Aorta (tissue), 5 donors: ENCODE measurements at places on chromosomes 4 and X. TPM values are rescaled to one million over a fixed set of nuclear protein-coding genes. Genes with fewer than 3 reads are reported as not detected.

GRCh38 chr4:28443801-28444412, 1583.3 kb downstream of the STIM2 start:
- no peaks in the 10 kb centered on the region for H3K27me3 ChIP-seq
- H3K4me3 ChIP-seq = no peak overlapping the region
- H3K36me3 ChIP-seq = no peaks in the 10 kb centered on the region
- H3K4me1 ChIP-seq = no peaks in the 10 kb centered on the region
- no peak overlapping the region for H3K27ac ChIP-seq

The USP17L10 gene
- not detected for total RNA-seq

DNA sequence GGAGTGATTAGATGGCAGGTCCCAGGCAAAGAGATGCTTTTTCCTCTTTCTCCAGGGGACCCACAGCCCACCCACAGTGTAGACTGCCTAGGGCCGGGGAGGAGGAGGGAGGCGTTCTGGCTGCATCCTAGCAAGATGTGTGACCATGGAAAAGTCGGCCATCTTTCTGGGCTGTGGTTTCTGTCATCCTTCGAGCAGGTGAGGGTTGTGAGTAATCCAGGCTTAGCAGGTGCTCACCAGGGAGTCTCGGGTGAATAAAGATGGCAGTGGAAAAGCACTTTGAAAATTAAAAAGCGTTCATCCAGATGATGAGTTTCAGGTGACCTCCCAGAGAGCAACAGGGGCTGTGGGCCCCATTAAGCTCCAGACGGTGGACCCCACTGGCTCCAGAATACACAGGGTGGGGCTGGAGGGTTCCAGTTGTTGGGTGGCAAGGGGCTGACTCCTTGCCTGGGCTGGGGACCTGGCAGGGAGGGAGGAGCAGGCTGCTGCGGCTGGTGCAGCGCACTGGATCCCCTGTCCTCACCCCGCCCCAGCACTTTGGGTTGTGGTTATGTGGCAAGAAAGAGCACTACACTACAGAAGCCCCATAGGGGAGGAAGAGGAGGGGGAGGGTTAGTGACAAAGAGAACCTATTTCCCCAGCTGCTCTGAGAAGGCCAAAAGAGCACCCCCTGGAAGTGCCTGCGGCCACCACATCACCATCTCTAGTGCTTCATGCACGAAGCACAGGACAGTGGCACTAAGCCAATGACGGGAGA, 23.7 kb downstream of the ELF4 start:
- no peaks in the 10 kb centered on the region for H3K36me3 ChIP-seq
- no peak overlapping the region for H3K27ac ChIP-seq
- H3K4me1 ChIP-seq = no peaks in the 10 kb centered on the region
- no peak for DNase-seq
- H3K4me3 ChIP-seq = no peak overlapping the region

The SPATA18 gene
- total RNA-seq = 4.7 TPM

- DNase-seq = no peak
- no peak overlapping the region for H3K4me3 ChIP-seq
- no peaks in the 10 kb centered on the region for H3K4me1 ChIP-seq
- H3K27me3 ChIP-seq = no peaks in the 10 kb centered on the region
Observed at GRCh38 chrX:23052324-23052723, 52.6 kb downstream of the DDX53 start.

DNA sequence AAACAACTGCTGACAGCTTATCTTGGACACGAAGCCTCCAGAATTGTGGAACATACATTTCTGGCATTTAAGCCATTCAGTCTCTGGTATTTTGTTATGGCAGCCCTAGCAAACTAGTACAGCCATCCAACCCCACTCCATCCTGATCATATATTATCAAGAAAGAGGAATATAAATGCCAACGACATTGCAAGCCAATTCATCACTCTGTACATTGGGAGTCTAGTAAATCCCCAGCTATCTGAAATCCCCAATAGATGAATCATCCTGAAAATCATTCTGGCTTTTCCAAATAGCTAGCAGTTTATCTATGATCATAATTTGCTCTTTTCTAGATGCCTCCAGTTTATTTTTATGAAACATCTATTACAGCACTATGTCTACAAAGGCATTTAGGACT, 41.1 kb downstream of the FRMD7 start:
- no peaks in the 10 kb centered on the region for H3K4me1 ChIP-seq
- H3K36me3 ChIP-seq = no peaks in the 10 kb centered on the region
- H3K27ac ChIP-seq = no peak overlapping the region
- H3K27me3 ChIP-seq = no peaks in the 10 kb centered on the region
- no peak for DNase-seq

GRCh38 chrX:106005684-106006083, 32.8 kb downstream of the SERPINA7 start:
- H3K4me1 ChIP-seq = no peaks in the 10 kb centered on the region
- no peaks in the 10 kb centered on the region for H3K27me3 ChIP-seq
- no peak overlapping the region for H3K4me3 ChIP-seq

The KLB gene
- total RNA-seq = not detected

DNA sequence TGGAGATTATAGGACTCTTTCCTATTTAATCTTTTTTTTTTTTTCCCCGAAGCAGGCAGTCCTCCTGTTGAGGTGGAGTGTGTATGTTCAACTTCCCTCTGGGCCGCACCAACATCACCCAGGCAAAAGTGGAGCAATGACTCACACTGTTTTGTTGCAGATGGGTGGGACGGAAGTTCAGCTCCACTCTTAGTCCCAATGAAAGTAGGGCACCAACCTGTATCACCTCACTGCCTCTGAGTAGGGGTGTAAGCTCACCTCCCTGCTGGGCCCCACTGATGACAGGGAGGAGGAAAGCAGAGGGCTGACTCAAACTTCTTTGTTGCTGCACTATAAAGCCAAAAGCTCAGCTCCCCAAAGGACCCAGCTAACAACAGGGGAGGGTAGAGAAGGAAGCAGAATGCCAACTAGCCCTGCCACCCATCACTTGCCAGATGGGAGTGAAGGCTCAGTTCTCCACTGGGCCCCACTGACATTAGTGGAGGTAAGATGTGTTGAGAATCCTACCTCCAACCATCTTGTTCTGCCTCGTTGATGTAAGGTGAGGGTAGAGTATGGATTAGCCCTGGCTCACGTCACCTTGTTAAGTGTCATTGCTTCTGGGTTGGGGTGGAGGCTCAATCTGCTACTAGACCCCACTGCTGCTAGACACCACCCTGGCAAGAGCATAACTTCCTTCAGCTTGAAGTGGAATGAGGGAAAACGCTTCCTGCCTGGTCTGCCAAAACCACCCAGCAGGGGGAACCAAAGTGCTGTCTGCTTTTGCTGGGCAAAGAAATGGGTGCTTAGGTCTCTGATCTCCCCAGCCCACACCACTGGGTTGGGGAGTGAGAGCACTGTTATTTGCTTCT, 14.1 kb downstream of the RPS6KA3 start:
- H3K36me3 ChIP-seq = no peaks in the 10 kb centered on the region
- no peak overlapping the region for H3K4me3 ChIP-seq
- H3K4me1 ChIP-seq = no peaks in the 10 kb centered on the region
- DNase-seq = peak; percentile 64
- no peak overlapping the region for H3K27ac ChIP-seq
- no peaks in the 10 kb centered on the region for H3K27me3 ChIP-seq

The GIMD1 gene
- not detected for total RNA-seq

DNA sequence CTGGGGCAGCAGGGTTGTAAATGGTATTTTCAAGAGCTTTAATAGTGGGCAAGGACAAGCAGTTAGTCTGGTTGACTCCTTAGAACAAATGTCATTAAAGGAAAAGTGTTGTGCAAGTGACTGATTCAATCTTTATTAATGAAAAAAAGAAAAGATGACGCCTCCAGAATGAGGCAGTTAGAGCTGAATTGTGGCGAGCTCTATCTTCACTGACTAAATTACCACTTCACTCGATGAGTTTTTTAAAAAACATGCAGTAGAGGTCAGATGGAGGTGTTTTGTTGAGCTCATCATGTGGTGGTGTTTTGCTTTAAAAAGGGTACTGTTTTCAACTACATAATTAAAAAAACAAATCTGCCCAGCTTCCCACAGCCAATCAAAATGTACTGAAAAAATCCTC, 28.1 kb upstream of the TENM3 start:
- H3K4me1 ChIP-seq = no peaks in the 10 kb centered on the region
- H3K4me3 ChIP-seq = no peak overlapping the region
- no peaks in the 10 kb centered on the region for H3K27me3 ChIP-seq
- no peak for DNase-seq
- H3K36me3 ChIP-seq = no peaks in the 10 kb centered on the region
- H3K27ac ChIP-seq = no peak overlapping the region

The REPS2 gene
- 6.2 TPM for total RNA-seq

The CT45A2 gene
- not detected for total RNA-seq

The TMEM47 gene
- 123 TPM for total RNA-seq

The FAM9C gene
- not detected for total RNA-seq

The CTAG1B gene
- not detected for total RNA-seq

GRCh38 chr4:169774466-169775445, 17.0 kb upstream of the HPF1 start:
- DNase-seq = no peak
- no peak overlapping the region for H3K4me3 ChIP-seq
- no peak overlapping the region for H3K27ac ChIP-seq
- H3K4me1 ChIP-seq = no peaks in the 10 kb centered on the region

The ASMT gene
- total RNA-seq = 1.3 TPM

GRCh38 chrX:41837270-41837944, 85.9 kb downstream of the CASK start:
- H3K27me3 ChIP-seq = no peaks in the 10 kb centered on the region
- H3K4me1 ChIP-seq = no peaks in the 10 kb centered on the region
- DNase-seq = no peak
- H3K36me3 ChIP-seq = no peaks in the 10 kb centered on the region

DNA sequence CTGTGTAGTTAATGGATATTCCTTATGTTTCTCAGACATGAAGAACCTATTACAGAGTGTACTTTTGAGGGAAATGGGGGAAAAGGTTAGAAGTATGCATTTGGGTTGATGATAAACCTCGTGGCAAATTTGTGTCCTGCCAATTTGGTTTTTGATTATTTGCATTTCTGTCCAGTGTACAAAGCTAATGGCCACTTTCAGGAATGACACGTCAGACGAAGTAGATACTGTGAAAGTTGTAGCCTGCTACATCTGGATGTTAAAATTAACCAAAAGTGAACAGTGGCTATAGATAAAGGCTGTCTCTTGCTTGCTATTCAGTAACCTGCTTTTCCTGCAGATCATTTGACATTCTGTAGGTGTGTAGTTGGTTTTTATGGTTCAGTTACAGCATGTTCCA, 1.0 kb downstream of the PRDX4 start:
- no peak for DNase-seq
- H3K4me1 ChIP-seq = no peaks in the 10 kb centered on the region

GRCh38 chr4:152947311-152947710, 11.2 kb downstream of the FHDC1 start:
- no peaks in the 10 kb centered on the region for H3K27me3 ChIP-seq
- DNase-seq = no peak
- H3K36me3 ChIP-seq = peaks cover 2% of the 10 kb centered on the region
- no peak overlapping the region for H3K4me3 ChIP-seq
- H3K27ac ChIP-seq = no peak overlapping the region
- no peaks in the 10 kb centered on the region for H3K4me1 ChIP-seq

GRCh38 chr4:8000721-8001491, 61.2 kb upstream of the AFAP1 start:
- DNase-seq = peak; percentile 34
- H3K27me3 ChIP-seq = no peaks in the 10 kb centered on the region
- H3K4me3 ChIP-seq = no peak overlapping the region
- no peak overlapping the region for H3K27ac ChIP-seq
- H3K36me3 ChIP-seq = no peaks in the 10 kb centered on the region

The CFP gene
- total RNA-seq = 5.2 TPM

DNA sequence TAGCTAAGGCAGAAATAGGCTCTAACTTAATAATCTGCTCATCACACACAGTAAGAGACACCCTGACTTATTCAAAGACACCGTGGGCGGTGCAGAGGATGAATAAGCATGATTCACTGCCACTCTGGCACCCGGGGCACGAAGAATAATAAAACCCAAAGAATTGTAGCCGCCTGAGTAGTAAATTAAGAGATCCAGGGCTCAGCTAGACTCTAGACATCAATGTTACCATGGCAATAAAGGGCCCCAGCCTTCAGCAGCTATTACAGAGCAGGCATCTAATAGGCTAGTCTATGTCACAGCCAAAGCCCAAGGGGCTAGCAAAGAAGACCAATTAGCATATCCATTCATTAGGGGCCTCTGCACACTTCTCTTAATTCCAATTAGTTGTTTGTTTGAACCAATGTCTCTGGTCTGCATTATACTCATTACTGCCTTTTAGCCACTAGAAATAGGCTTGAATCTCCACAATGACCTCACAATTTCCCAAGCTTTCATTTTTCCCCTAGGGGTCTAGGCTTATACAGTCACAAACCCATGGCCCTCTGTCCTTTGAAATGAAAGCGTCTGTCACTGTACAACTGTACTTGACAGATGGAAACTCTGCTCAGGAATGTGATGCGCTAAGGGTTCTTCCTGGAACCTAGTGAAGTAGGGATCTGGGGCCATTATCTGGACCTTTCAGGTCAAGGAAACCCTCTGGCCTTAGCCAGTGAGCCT, 3.0 kb upstream of the ATP1B4 start:
- H3K4me3 ChIP-seq = no peak overlapping the region
- H3K36me3 ChIP-seq = no peaks in the 10 kb centered on the region
- no peak for DNase-seq
- no peaks in the 10 kb centered on the region for H3K4me1 ChIP-seq
- no peak overlapping the region for H3K27ac ChIP-seq
- no peaks in the 10 kb centered on the region for H3K27me3 ChIP-seq

- peak overlapping the region; percentile 79 for H3K4me3 ChIP-seq
- H3K27me3 ChIP-seq = no peaks in the 10 kb centered on the region
- DNase-seq = no peak
- no peaks in the 10 kb centered on the region for H3K4me1 ChIP-seq
- H3K36me3 ChIP-seq = no peaks in the 10 kb centered on the region
Observed at GRCh38 chr4:73258436-73258685, 237 bp downstream of the ANKRD17 start.

DNA sequence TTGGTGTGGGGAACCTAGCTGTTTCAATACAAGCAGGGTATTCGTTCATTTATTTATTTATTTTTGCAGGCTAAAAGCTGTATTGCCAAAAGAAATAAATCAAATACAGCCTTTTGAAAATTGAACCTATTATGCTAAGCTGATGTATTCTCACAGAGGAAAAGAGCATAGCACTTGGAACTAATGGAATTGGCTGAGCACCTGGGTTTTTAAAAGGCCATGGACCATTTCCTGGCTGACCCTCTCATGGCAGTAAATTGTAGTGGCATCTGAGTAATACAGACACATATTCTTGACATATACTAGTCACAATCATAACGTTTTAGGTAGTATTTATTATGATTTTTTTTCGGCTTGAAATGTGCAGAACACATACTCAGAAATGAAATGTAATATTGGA, 71.8 kb upstream of the ALG13 start:
- no peaks in the 10 kb centered on the region for H3K27me3 ChIP-seq
- no peaks in the 10 kb centered on the region for H3K4me1 ChIP-seq
- no peak overlapping the region for H3K4me3 ChIP-seq
- DNase-seq = no peak
- no peak overlapping the region for H3K27ac ChIP-seq

The EPGN gene
- not detected for total RNA-seq
